T-helper 17 cell (primary cell): ENCODE measurements at places on chromosomes 2 and 18. TPM values are rescaled to one million over a fixed set of nuclear protein-coding genes. Genes with fewer than 3 reads are reported as not detected.

Gene TUBA3E
- total RNA-seq = not detected

Gene MYO7B
- total RNA-seq = 0.75 TPM

Gene CCDC102B
- 5.0 TPM for total RNA-seq

Gene RAB17
- not detected for total RNA-seq

Gene ZNF519
- 10.6 TPM for total RNA-seq

Gene IL36B
- not detected for total RNA-seq

Gene UGT1A8
- total RNA-seq = not detected

Gene RNF103
- 58.7 TPM for total RNA-seq

Gene CDH2
- 0.37 TPM for total RNA-seq

Gene LYG2
- not detected for total RNA-seq

Gene RMDN2
- 1.8 TPM for total RNA-seq

Gene GPR39
- 0.10 TPM for total RNA-seq

GRCh38 chr2:113150258-113150601 lies 22.8 kb downstream of the IL1RN start:
- H3K36me3 ChIP-seq = no peaks in the 10 kb centered on the region
- H3K27me3 ChIP-seq = no peaks in the 10 kb centered on the region
- no peak overlapping the region for H3K4me3 ChIP-seq
- H3K4me1 ChIP-seq = no peaks in the 10 kb centered on the region
- no peak for DNase-seq
- H3K27ac ChIP-seq = no peak overlapping the region

DNA sequence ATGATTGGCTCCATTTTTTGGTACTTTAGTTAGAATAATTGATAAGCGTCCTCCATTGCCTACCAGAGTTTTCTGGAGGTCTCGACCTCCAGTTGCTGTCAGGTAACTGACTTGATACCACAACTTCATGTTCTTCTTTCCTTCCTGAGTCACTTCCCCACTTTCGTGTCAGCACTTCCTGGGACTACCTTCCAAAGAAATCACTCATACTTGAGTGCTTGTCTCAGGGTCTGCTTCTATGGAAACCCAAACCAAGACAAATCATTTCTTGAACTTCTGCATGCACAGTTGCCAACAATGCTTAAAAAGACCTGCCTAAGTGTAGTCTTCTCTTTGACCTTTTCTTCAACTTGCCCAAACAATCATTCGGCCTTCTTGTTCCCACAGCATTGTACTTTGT lies 210.3 kb upstream of the ETAA1 start:
- DNase-seq = no peak
- H3K36me3 ChIP-seq = no peaks in the 10 kb centered on the region
- H3K27ac ChIP-seq = no peak overlapping the region
- no peaks in the 10 kb centered on the region for H3K4me1 ChIP-seq
- H3K4me3 ChIP-seq = no peak overlapping the region
- no peaks in the 10 kb centered on the region for H3K27me3 ChIP-seq

DNA sequence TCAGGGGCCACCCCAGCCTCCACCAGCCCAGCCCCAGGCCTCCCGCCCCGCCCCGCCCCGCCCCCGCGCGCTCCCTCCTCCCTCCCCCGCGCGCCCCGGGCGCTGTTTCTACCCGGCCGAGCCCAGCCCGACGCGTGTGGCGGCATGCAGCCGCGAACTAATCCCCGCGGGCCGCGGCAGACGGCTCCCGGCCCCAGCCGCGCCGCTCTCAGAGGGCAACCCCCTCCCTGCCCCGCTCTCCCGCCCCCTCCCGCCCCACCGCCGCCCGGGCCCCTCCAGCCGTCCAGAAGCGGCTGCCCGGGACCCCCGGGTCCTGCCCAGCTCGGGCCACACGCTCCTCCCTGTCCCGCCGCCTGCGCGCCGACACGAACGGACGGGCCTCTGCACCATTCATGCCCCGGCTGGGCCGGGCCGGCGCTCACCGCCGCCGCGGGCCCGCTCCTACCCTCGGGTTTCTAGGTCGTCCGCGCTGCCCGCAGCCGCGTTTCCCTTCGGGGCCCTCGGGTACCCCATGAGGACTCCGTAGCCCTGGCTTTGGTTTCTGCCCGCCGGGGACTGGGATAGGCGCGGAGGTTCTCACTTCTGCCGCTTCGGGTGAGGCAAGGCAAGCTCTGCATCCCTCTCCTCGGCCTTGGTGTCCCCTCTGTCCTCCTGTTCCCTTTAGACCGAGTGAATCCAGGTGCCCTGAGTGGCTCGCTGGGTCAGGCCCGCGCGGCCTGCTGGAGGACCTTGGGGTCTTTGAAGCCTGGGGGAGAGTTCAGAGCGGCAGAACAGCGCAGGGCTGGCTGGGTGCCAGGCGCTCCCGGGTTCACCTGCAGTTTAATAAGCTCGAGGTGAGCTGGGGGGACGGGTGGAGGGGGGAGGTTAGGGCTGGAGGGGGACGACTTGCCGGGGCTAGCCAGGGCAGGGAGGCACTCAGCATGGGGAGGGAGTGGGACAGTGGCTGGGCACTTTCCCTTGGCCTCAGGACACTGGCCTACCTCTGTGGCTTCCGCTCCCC lies 3.1 kb downstream of the WNT10A start:
- peaks cover 65% of the 10 kb centered on the region for H3K4me1 ChIP-seq
- peak overlapping the region; percentile 72 for H3K4me3 ChIP-seq
- no peaks in the 10 kb centered on the region for H3K27me3 ChIP-seq
- H3K27ac ChIP-seq = peak overlapping the region; percentile 94

DNA sequence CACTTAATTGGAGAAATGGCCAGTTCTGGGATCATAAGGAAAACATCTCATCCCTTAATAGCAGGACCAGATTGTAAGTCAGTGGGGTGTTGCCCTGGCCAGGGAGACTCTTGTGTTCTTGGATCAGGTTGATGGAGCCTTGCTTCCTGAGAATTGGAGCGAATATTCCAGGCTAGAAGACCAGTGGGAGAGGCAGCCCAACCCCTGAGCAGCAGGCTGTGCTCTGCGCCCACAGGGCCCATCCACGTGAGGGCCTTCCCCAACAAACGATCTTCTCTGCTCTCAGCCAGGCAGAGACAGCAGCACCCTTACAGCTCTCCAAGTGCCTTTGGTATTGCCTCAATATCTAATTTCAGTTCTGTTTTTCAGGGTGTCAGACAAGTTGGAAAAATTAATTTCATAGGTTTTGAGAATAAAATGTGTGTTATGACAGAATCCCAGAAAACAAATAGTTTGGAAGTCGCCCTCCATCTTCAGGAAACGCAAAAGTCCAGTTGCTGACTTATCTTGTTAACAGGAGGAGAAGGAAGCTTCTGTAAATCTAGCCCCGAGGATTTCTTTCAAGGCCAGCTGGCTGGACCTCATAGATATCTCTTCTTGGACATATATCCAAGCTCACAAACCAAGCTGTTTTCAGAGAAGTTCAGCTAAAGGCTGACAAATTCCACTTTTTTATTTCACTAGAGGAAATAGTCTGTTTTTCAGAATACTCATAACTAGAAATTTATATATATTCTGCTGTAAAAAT lies 105.5 kb downstream of the COPS8 start:
- no peaks in the 10 kb centered on the region for H3K36me3 ChIP-seq
- peaks cover 45% of the 10 kb centered on the region for H3K27me3 ChIP-seq
- no peak overlapping the region for H3K27ac ChIP-seq
- no peaks in the 10 kb centered on the region for H3K4me1 ChIP-seq

DNA sequence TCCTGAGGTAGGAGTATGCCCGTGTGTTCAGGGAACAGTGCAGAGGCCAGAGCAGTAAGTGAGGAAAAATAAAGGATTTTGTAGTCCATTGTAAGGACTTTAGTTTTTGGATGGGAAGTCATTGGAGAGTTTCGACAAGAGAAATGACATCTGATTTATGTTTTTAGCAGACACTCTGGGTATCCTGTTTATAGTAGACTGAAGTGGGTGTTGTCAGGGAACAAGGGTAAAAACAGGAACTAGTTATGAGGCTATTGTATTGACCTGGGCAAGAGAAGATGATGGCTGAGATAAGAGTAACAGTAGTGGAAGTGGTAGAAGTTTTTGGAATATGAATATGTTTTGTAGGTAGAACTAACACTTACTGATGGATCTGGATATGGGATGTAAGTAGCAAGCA lies 59.8 kb downstream of the GTF2A1L start:
- H3K4me3 ChIP-seq = no peak overlapping the region
- no peaks in the 10 kb centered on the region for H3K36me3 ChIP-seq
- DNase-seq = no peak
- H3K27me3 ChIP-seq = peaks cover 17% of the 10 kb centered on the region

DNA sequence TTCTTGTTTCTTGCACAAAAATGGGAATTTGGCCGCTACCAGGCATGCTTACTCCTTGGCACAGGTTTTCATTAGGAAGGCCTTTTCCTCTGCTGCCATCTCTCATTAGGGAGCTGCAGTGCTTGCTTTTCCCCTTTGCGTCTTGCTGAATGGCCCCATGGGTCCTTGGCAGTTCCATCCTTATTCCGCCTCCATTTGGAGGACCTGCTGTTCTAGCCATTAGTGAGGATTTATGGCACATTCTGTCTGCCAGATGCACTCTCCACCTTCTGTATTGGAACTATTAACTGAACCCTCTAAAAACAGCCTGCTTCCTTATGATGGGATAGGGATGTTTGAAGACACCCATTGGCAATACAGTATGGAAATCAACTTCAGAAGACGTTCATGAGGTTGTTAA lies 103.5 kb upstream of the NOSTRIN start:
- DNase-seq = no peak
- no peaks in the 10 kb centered on the region for H3K4me1 ChIP-seq
- H3K27me3 ChIP-seq = no peaks in the 10 kb centered on the region
- peaks cover 9% of the 10 kb centered on the region for H3K36me3 ChIP-seq

DNA sequence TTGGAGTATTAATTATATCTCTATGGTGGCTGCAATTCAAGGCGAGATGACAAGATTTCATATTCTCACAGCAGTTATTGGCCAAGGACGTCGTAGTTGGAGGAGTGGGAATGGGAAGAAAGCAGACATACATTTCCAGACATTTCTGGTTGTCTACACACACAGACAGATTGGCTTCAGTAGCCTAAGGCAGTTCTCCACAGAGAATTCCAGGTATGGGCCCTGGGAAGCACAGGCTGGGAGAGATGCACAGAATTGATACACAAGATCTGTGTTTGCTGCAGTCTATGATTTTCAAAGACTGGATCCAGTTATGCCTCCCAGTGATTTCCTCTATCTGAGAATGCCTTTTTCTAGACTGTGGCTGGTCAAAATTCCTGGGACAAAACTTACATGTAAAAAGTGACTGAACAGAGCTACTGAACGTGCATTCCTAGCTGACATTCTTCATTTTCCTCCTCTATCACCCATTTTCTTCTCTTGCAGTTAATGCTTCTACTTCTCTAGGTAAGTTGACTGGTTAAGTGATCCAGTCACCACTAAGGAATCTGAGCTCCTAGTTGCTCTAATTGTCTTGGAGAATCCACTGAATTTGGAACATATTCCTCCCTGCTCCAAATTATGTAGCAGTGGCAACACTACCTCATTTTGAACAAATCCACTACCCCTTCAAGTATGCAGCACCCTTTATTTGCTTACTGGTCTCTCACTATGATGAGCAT lies 386.7 kb upstream of the CDH7 start:
- H3K27me3 ChIP-seq = no peaks in the 10 kb centered on the region
- no peak overlapping the region for H3K27ac ChIP-seq
- H3K4me3 ChIP-seq = no peak overlapping the region
- H3K36me3 ChIP-seq = no peaks in the 10 kb centered on the region
- no peaks in the 10 kb centered on the region for H3K4me1 ChIP-seq

DNA sequence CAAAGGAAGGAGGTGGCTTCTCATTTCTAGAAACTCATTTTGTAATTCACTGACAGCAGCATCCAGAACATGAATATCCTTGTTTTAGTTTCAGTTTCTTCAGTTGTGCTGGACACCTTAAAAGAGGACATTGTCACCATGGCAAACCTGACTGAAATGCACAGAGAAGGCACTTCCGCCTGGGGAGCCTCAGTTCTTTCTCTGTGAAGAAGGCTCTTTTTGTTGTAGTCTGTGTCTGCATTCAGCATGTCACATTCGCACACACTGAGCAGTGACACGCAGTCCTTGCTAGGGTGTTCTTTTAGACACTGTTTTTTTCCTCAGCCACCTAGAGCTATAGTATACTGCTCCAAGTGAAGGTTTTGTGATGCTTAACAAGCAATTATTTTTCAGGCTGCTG lies 9.5 kb upstream of the RPRM start:
- H3K4me3 ChIP-seq = no peak overlapping the region
- no peak overlapping the region for H3K27ac ChIP-seq
- peaks cover 5% of the 10 kb centered on the region for H3K4me1 ChIP-seq
- H3K36me3 ChIP-seq = peaks cover 2% of the 10 kb centered on the region
- no peak for DNase-seq

DNA sequence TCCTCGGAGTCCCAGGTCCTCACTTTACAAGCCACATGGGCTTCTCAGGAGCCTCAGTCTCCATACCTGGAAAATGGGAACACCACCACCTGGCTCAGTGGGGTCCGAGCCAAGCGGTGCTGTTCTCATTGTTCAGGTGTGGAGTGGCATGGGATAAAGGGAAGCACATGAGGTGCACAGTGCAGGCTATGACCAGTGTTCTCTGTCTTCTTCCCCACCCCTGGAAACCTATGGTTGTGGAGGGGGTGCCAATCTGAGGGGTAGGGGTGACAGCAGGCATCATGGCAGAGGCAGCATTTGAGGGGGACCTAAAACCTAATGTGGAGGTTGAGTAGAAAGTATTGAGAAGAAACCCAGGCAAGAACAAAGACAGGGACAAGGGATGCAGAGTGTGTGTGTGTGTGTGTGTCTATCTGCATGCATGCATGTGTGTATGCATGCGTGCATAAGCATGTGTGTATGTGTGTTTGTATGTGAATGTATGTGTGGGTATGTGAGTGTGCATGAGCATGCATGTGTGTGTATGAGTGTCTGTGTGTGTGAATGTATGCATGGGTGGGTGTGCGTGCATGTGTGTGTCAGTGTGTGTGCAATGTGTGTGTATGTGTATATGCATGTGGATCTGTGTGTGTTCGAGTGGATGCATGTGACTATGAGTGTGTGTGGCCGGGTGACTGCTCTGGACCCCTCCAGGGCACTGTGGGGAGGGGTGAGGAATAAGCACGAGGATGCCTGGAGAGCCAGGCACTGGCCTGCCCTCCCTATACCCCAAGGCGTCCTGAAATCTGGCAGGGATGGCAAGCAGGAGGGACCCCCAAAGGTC lies 4.0 kb downstream of the KIF1A start:
- H3K36me3 ChIP-seq = peaks cover 7% of the 10 kb centered on the region
- peak overlapping the region; percentile 54 for H3K4me3 ChIP-seq
- no peak overlapping the region for H3K27ac ChIP-seq
- no peak for DNase-seq
- H3K4me1 ChIP-seq = peaks cover 2% of the 10 kb centered on the region

GRCh38 chr2:159501743-159502142 lies 114.6 kb downstream of the BAZ2B start:
- H3K27me3 ChIP-seq = no peaks in the 10 kb centered on the region
- no peak overlapping the region for H3K4me3 ChIP-seq
- H3K4me1 ChIP-seq = peaks cover 12% of the 10 kb centered on the region
- peaks cover 2% of the 10 kb centered on the region for H3K36me3 ChIP-seq
- H3K27ac ChIP-seq = no peak overlapping the region
- no peak for DNase-seq

GRCh38 chr2:217930761-217931563 lies 71.8 kb downstream of the TNS1 start:
- no peak overlapping the region for H3K27ac ChIP-seq
- peaks cover 51% of the 10 kb centered on the region for H3K27me3 ChIP-seq
- H3K4me3 ChIP-seq = no peak overlapping the region
- peaks cover 14% of the 10 kb centered on the region for H3K4me1 ChIP-seq
